Substantia nigra (tissue), 51 donors: ENCODE measurements at places on chromosomes 5 and 9.

DNA sequence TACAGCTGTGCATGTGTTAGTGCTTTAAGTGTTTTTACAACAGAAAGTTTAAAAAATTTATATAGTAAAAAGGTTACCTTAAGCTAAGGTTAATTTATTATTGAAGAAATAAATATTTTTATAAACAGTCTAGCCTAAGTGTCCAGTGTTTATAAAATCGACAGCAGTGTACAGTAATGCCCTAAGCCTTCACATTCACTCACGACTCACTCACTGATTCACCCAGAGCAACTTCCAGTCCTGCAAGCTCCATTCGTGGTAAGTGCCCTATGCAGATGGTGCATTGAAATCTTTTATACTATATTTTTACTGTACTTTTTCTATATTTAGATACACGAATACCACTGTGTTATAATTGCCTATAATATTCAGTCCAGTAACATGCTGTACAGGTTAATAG lies 159.1 kb downstream of the ROR2 start:
- DNase-seq: no peak

DNA sequence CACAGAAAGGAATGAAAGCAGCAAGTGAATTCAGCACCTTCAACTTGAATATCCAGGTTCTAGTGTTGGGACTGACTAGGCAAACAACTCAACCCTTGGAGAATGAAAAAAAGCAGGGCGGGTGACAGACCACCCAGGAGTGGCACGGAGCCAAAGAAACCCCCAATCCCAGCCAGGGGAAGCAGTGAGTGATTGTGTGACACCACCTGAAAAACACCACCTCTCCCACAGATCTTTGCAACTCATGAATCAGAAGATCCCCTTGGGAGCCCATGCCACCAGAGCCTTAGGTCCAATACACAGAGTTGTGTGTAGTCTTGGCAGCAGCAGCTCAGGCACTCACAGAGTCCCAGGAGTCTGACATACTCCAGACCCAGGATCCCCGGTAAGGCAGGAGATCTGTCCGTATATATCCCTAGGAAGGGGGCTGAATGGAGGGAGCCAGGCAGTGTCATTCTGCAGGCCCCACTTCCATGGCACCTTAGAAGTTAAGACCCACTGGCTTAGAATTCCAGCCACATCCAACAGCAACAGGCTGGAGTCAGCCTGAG lies 22.1 kb upstream of the ROR2 start:
- no peak for DNase-seq

- no peak for DNase-seq
These were observed 7.3 kb downstream of the SH3RF2 start for GRCh38 chr5:145943674-145944121.

- DNase-seq: no peak
These were observed 451.9 kb downstream of the TMEM38B start for GRCh38 chr9:106146066-106146840.

- DNase-seq: no peak
These were observed 22.4 kb downstream of the LYRM7 start for GRCh38 chr5:131193106-131193505.

GRCh38 chr5:141914199-141914743 lies 9.4 kb upstream of the DELE1 start:
- DNase-seq: peak; percentile 20

GRCh38 chr5:171700318-171700912 lies 85.2 kb upstream of the SMIM23 start:
- DNase-seq: no peak

GRCh38 chr5:89988998-89989655 lies 420.4 kb downstream of the CETN3 start:
- DNase-seq: no peak

DNA sequence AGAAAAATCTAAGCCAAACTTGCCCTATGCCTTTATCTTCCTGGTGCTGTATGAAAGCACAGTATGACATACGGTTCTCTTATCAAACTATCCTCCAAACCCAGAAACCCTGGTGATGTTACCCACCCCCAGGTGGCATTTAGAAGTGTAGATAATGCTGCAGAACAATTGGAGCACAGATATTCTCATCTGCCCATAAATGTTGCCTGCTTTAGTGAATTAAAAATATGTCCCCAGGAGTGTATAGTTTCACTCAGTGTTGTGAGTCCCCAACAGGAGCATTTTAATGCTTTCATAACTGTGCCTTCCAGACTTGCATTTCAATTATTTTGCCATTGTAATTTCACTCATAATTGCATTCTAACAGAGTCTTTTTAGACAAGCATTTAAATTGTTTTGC lies 50.8 kb downstream of the SV2C start:
- DNase-seq: no peak

DNA sequence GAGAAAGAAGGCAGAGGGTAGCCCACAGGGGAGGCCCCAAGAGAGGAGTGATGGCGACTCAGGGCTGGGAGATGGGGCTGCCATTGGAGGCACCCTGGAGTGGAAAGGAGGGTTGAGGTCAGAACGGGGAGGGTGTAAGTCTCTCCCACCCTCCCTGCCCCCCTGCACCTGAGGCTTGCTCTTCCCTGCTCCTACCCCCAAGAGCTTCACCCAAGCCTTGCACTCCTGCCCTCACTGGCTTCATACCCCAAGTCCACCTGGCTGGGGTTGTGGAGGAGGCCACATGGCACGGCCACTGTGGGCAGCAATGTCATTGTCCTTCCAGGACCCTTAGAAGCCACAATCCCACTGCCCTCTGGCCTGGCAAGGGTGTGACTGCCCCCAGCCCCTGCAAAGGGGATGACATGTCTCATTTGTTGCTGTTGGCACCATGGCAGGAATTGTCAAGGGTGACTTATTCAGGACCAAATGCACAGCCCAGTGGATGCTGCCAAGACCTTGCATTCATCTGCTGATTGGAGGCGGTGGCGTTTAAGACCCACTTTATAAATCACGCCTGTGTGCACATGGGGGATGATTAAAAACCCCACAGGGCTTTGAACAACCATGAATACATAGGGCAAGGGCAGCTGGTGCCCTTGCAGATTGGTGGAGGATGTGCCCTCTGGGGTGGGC lies 47.6 kb upstream of the RNU6ATAC start:
- DNase-seq: no peak

DNA sequence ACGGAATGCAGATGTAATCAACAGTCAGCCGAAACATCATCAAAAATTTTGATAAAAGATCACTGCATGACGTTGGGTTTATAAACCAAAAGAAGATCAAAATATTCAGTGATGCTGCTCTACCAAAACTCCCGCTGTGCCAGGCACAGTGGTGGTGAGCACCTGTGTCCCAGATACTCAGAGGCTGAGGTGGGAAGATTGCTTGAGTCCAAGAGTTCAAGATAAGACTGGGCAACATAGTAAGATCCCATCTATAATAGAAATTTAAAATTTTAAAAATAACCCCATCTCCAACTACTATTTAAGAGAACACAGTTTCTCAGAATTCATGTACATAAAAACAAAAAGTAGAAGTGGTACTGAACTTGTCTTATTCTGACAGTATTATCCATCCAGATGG lies 3.8 kb downstream of the LMAN2 start:
- no peak for DNase-seq

GRCh38 chr5:157456301-157456700 lies 3.7 kb upstream of the NIPAL4 start:
- peak; percentile 63 for DNase-seq

DNA sequence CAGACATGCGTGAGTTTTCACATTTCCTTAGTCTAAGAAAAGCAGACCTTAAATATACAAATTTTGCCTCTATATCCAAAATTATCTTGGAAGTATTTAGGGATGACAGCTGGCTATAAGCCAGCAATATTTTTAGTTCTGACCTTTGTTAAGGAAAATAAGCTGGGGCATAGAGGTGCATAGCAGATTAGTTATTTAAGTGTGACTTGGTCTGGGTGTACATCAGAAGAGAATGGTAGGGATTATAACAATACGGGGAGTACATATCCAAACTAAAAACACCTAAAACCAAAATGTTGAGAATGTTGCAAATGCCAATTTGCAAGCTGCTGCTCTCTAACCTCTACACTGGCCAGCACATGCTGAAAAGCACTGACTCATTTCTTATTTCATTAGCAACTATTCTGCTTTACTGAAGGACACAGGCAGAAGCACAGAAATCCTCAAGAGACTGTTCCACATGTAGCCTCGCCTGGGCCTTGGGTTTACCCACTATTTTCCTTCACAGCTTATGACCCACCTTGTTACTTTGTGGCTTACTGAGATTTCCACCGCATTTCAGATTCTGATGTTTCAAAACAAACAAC lies 22.3 kb downstream of the LEAP2 start:
- no peak for DNase-seq

- no peak for DNase-seq
These were observed 364.1 kb downstream of the MAN2A1 start for GRCh38 chr5:110053824-110054223.

- no peak for DNase-seq
These were observed 41.1 kb downstream of the ISOC1 start for GRCh38 chr5:129135633-129136032.

DNA sequence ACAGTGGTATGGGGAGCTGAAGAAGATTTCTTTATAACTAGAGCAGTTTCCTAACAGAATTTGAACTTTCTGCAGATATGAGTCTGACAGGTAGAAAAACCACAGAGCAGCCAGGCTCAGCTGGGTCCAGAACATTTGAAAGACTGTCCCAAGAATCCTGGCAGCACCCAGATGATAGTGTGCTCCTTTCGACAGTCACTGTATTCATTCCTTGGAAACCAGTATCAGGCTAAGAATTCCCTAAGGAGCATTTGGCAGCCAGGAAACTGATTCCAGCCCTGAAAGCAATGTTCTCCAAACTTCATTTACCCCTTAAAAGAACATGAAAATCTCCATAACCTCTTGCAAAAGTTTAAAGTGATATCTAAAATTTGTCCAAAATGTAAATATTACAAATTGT lies 123.0 kb upstream of the MTAP start:
- DNase-seq: no peak

DNA sequence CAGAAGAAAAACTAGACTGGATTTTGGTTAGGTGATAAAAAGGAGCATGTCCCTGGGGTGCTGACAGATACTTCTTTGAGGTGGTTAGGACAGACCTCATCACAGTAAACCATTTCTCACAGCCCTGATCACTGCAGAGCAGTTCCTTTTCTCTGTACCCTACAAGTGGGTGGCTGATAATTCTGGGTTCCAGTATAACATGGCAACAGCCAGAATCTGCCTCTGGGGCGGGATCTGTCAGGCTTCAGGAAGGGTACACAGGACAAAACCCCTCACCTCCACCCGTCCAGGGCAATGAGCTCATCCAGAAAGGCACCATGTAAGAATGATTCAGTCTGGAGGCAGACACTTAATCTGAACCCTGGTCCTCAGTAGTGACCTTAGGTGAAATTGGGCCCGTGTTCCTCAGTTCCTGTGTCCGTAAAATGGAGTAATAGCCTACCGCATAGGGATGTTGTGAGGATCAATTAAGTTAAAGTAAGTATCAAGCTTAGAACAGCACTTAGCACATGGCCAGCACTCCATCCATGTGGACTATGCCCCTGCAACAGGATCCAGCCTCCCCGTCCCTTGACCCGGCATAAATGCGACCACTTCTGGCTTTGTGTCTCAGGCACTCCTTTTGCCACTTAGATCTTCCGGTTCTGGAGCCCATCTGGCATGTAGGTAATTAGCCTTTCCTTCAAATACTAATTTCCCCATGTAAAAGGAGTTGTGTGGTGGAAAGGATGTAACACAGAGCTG lies 129.2 kb downstream of the LHFPL2 start:
- no peak for DNase-seq

- DNase-seq: no peak
These were observed 70.3 kb downstream of the ZNF366 start for GRCh38 chr5:72436796-72437471.

- DNase-seq: no peak
These were observed 12.1 kb upstream of the CAAP1 start for GRCh38 chr9:26904671-26905070.

DNA sequence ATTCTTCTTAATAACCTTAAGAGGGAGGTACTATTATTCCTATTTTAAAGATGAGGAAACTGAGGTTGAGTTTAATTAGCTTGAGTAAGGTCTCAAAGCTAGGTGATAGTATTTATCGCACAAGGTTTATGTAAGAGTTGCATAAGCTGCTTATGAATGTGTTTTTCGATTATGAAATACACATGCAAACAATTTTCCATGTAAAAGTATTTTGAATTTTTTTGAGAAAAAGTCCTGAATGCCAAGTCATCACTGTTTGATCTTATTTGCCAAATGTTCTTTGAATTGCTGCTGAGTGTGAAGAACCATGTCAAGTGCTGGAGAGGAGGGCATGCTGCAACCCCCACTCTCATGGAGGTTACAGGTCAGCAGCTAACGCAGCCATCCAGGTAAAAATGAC lies 174.4 kb downstream of the CARTPT start:
- no peak for DNase-seq

DNA sequence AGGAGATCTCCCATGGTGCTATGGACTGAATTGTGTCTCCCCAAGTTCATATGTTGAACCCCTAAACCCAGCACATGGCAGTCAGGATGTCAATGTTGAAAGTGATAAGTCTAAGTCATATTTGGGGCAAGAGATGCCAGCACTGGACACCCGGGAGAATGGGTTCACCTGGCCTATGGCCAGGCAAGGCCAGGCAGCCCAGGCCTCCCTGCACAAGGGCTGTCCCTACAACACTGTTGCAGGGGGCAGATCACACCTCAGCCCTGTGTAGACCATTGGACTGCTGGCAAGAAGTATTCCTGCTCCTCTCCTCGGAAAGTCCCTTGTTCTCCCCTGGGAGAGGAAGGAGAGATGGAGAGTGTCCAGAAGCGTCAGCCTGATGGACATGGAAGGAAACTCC lies 240.5 kb downstream of the GADD45G start:
- no peak for DNase-seq

DNA sequence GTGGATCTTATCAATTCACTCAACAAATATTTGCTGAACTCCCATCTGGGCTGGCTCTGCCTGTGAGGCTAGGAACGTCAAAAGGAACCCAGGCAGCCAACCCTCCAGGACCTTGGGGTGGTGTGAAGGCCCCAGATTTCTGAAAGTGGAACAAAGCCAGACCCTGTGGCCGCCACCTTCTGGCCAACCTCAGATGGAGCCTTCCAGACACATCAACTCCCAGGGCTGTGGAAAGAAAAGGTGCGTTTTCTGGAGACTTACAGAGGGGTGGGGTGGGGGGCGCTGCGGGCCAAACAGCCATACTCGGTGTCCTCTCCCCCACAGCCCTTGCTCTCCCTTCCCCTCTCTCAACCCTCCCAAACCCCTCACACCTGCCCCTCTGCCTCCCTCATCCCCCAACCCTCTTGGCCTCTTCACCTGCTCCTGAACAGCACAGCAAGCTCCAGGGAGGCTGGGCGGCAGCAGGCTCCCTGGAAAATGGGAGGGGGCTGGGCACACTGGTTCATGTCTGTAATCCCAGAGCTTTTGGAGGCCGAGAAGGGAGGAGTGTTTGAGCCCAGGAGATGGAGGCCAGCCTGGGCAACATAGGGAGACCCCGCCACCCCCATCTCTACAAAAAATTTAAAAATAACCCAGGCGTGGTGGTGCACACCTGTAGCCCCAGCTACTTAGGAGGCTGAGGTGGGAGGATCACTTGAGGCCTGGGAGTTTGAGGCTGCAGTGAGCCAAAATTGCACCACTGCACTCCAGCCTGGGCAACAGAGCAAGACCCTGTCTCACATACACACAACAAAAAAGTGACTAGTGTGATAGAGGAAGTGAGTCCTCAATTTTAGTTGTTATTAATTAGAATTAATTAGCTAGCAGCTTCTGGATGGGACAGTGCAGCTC lies 45.0 kb upstream of the PRRC2B start:
- no peak for DNase-seq
